ENCODE measurements at places on chromosomes 16 and 17.

- peak; percentile 98 for DNase-seq
These were observed 93.4 kb upstream of the TNRC6A start for GRCh38 chr16:24635900-24636610.

DNA sequence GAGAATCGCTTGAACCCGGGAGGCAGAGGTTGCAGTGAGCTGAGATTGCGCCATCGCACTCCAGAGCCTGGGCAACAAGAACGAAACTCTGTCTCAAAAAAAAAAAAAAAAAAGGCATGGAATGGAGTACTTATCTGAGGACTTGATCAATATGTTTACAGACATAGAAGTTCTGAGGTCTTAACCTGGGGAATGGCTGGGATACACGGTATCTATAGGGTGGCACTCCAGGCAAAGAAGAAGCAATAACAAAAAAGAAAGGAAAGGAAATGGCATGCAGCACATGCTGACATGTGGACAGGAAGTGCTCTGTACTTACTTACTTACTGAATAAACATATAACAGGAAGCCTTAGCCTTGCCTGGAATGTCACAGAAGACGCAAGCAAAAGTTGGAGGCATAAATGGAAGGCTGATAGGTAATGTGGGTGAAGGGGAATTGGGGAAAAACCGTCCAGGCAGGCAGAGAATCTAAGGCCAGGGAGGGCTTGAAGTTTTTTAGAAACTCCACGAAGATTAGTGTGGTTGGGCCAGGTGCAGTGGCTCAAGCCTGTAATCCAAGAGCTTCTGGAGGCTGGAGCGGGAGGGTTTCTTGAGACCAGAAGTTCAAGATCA, 10.1 kb upstream of the SPOP start:
- DNase-seq, result peak; percentile 42

- no peak for DNase-seq
These were observed 11.1 kb upstream of the CD300LD start for GRCh38 chr17:74603037-74603635.

- no peak for DNase-seq
These were observed 1.2 kb upstream of the AMFR start for GRCh38 chr16:56426585-56426984.

DNA sequence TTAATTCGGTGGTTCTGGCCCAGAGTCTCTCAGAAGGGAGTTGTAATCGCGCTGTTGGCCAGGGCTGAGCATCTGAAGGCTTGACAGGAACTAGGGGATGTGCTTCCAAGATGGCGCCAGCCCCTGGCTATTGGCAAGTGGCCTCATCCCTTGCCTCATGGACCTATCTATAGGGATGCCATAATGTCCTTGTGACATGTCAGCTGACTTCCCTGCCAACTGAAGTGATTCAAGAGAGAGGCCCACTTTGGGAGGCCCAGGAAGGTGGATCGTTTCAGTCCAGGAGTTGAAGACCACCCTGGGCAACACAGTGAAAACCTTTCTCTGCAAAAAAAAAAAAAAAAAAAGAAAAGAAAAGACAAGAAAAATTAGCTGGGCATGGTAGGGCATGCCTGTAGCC, 15.0 kb upstream of the C16orf87 start:
- DNase-seq, result no peak

DNA sequence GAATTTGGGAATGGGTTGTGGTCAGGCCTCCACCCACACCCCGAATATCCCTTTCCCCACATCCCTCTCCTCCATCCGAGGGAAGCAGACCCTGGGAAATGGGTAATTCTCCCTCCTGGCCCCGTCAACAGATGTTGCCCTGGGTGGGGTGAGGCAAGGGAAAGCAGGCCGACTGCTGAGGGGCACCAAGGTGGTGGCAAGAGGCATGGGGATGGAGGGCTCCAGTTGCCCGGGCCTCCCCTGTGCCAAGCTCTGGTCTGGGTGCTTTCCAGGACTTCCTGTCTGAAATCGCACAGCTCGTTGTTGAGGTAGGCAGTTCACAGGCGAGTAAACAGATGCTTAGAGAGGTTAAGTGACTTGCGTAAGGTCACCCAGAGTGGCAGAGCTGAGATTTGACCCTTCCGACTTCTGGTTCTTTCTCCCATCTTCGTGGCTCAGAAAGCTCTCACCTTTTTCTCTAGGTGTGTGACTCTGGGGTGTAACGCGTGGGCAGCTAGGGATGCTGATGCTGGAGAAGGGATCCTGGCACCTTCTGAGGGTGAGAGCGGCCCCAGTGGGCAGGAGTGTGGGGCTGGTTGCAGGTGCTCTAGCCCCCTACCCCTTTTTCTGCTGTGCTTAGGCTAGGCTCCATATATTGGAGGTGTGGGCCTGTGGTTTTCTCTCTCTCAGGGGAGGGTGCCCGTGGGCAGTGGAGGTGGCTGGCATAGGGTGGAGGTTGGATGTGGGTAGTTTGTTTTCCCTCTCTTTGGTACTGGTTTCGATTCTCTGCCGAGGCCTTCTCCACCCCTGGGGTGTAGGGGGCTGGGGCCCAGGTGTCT, 17.2 kb downstream of the RARA start:
- no peak for DNase-seq

DNA sequence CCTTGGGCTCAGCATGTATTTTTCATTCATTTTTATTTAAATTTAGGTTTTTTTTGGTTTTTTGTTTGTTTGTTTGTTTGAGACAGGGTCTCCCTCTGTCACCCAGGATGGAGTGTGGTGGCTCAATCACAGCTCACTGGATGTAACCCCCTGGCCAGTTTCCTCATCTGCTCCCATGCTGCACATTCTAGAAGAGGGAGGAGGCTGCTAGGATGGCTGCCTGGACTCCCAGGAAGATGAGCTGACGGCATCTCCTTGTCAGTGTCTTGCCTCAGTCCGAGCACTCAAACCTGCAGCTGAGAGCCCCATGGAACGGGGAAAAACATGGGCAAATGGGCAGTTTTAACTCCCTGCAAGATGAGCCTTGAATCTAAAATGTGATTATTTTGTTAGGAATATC, 7.5 kb downstream of the MEAK7 start:
- DNase-seq, result no peak

DNA sequence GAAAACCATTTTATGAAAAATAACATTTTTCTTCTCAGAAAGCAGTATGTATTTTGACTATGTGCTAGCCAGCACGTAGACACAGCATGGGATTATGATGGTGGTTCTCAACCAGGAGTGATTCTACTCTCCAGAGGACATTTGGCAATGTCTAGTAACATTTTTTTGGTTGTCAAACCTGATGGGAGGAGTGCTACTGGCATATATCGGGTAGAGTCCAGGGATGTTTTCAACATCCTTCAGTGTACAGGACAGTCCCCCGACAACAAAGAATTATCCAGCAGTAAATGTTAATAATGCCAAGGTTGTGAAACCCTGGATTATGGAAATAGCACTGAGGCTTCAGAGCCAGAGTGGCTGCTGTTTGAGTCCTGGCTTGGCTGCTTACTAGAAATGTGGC, 27.7 kb downstream of the AP2B1 start:
- DNase-seq, result peak; percentile 78

- DNase-seq, result peak; percentile 48
These were observed 14.1 kb upstream of the MRTFB start for GRCh38 chr16:14056970-14057369.

- DNase-seq, result no peak
These were observed 14.8 kb upstream of the GFOD2 start for GRCh38 chr16:67733734-67734470.

GRCh38 chr17:2710803-2711607, 559 bp downstream of the CLUH start:
- DNase-seq, result no peak
